ENCODE measurements at places on chromosomes 7 and 10. TPM values are rescaled to one million over a fixed set of nuclear protein-coding genes. Genes with fewer than 3 reads are reported as not detected.
A peak's percentile ranks its signal among the peaks of the same experiment; 100 is the strongest.

LIPM gene
- not detected for total RNA-seq

TTYH3 gene
- total RNA-seq = 51.7 TPM

C7orf33 gene
- not detected for total RNA-seq

CTAGE15 gene
- total RNA-seq = 0.95 TPM

TSPAN33 gene
- 9.5 TPM for total RNA-seq

NPY4R gene
- total RNA-seq = 1.1 TPM

HOXA7 gene
- total RNA-seq = 2.2 TPM

NAT16 gene
- total RNA-seq = not detected

DNAH11 gene
- 8.9 TPM for total RNA-seq

DNA sequence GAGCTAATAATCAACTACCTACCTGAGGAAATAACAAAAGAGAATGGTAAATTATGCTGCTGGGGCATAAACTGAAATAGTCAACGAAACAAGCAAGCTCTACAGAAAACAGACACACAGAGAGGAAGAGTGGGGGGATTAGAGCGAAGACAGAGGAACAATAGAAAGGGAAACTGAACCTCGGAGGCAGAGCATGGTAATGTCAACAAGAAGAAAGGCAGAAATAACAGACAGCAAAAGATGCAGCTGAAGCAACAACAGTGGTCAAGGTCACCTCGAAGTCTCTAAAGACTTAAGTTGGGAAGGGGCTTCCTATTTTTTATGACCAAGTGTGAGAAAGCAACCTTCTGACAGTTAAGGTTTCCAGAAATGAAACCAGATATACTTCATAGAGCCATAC is 177.0 kb downstream of the ZNF438 start:
- H3K36me3 ChIP-seq = peaks cover 4% of the 10 kb centered on the region
- H3K27ac ChIP-seq = no peak overlapping the region
- no peak overlapping the region for H3K4me3 ChIP-seq
- no peaks in the 10 kb centered on the region for H3K27me3 ChIP-seq

- no peak overlapping the region for H3K4me3 ChIP-seq
- no peaks in the 10 kb centered on the region for H3K36me3 ChIP-seq
- H3K27me3 ChIP-seq = no peaks in the 10 kb centered on the region
- DNase-seq = no peak
- no peaks in the 10 kb centered on the region for H3K4me1 ChIP-seq
- H3K27ac ChIP-seq = no peak overlapping the region
These were observed 24.7 kb downstream of the LSMEM1 start for GRCh38 chr7:112505495-112505894.

DNA sequence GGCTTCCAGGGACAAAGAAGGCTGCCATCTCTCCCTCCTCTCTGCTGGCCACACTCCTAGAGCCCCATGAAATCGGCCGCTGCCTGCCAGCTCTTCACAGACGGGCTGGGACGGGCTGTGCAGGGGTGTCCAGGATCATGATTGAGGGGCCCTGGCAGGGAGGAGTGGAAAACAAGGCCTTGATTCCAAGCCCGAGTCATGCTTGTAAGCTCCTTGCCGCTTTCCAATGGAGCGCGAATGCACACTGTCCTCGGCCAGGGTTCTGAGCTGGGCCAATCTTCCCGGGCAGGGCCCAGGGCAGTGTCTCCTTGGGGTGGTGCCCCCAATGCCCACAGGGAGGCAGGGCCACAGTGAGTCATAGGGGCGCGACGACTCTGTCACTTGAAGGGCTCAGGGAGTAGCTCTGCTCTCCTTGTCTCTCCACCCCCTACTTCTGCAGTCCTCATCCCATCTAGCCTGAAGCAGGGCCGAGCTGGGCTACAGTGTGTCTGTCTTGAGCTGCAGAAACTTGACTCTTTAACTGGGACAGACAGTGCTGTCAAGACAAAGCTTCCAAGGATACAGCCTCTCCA is 186.2 kb upstream of the SVIL start:
- peaks cover under 1% of the 10 kb centered on the region for H3K4me1 ChIP-seq
- H3K27me3 ChIP-seq = no peaks in the 10 kb centered on the region
- no peak for DNase-seq
- H3K36me3 ChIP-seq = no peaks in the 10 kb centered on the region
- H3K4me3 ChIP-seq = no peak overlapping the region

GRCh38 chr7:107661081-107661864 is 645 bp downstream of the SLC26A4 start:
- peaks cover 28% of the 10 kb centered on the region for H3K27me3 ChIP-seq
- DNase-seq = peak; percentile 74
- peaks cover 16% of the 10 kb centered on the region for H3K4me1 ChIP-seq
- no peaks in the 10 kb centered on the region for H3K36me3 ChIP-seq
- no peak overlapping the region for H3K27ac ChIP-seq

DNA sequence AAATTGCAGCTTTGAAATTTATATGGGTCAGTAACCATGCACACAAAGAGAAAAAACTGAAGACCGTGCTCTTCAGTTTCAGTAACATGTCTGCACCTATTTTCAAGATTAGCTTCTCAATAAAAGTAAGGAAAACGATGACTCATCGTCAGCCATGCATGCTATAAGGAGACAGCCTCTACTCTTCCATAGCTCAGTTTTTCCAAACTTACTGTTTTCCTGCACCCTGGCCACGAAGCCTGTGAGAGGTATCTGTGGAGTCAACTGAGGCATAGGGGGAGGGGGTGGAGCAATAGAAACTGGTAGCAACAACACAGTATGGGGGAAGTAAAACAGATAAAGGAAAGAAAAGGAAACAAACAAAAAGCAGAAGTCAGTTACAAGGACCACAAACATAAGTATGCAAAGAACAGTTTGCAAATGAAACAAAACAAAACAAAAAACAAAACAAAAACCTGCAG is 58.0 kb downstream of the PDSS1 start:
- no peak overlapping the region for H3K4me3 ChIP-seq
- H3K36me3 ChIP-seq = peaks cover 25% of the 10 kb centered on the region
- H3K27me3 ChIP-seq = no peaks in the 10 kb centered on the region

DNA sequence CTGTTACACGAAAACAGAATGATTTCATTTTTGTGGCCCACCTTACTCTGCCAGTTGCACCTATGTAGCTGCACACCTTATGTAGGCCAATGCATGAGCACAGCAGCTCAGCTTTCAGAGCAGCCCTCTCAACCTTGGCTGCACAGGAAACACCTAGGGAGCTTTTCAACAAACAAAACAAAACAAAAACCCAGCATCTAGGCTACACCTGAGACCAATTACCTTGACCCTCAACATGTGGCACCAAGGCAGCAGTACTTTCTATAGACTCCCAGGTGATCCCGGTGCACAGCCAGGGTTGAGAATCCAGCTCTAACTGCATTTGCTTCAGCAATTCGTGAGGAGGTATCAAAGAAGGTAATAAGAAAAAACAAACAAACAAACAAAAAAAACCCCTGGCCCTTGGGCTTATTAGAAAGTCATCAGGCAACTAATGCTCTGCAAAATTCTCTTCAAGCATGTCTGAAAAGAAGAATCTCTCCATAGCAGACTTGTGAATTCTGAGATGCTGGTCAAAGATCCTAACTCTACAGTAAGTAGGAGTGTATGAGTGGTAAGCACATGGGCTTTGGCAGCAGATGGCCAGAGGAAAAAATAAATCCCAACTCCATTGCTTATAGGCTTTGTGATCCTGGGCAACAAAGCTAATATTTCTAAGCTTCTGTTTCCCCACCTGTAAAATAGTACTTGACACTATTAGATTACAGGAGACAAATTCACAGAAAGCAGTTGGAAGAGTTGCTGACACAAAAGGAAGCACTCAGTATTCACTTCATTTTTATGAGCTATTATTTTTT is 113.4 kb upstream of the NOBOX start:
- H3K36me3 ChIP-seq = no peaks in the 10 kb centered on the region
- H3K27ac ChIP-seq = no peak overlapping the region
- H3K27me3 ChIP-seq = no peaks in the 10 kb centered on the region
- H3K4me3 ChIP-seq = no peak overlapping the region
- DNase-seq = no peak

DNA sequence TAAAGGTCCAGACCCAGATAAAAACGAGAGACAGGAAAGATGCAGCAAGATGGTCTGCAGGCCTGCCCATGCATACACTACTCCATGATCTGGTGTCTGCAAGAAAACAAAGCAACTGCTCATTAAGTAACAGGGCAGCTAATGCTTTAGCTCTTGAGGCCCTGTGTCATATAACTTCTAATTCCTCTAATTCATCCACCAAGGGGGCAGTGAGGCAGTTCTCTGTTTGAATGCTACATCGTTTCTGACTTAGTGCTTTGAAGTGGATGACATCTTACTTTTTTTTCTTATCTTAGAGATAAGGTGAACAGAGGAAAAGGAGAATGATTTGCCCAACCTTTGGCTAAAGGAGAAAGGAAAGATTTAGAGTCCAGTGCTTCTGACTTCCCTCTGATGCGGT is 619.7 kb downstream of the AUTS2 start:
- H3K4me3 ChIP-seq = no peak overlapping the region
- H3K36me3 ChIP-seq = no peaks in the 10 kb centered on the region
- H3K27me3 ChIP-seq = no peaks in the 10 kb centered on the region
- no peak for DNase-seq
- no peaks in the 10 kb centered on the region for H3K4me1 ChIP-seq

DNA sequence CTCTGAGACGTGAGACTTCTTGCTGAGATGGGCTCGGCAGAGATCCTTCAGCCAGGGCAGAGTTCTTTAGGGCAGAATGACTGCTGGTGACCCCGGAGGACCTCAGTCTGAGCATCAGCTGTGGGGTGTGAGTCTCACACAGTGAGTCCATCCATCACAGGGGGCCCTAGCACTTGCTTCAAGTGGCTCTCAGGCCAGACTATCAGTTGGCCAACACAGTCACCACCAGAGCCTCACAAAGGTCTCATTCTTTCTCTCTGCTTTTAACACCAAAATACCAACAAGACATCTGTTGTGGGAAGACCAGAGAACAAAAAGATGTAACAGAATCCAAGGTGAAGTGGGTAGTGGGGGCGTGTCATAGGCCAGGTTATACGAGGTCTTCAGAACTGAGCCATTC is 345.6 kb upstream of the NRP1 start:
- H3K36me3 ChIP-seq = no peaks in the 10 kb centered on the region
- no peak overlapping the region for H3K27ac ChIP-seq
- DNase-seq = no peak
- H3K4me1 ChIP-seq = peaks cover 9% of the 10 kb centered on the region

GRCh38 chr10:129210876-129211275 is 256.2 kb upstream of the MGMT start:
- no peak overlapping the region for H3K27ac ChIP-seq
- H3K4me3 ChIP-seq = no peak overlapping the region

DNA sequence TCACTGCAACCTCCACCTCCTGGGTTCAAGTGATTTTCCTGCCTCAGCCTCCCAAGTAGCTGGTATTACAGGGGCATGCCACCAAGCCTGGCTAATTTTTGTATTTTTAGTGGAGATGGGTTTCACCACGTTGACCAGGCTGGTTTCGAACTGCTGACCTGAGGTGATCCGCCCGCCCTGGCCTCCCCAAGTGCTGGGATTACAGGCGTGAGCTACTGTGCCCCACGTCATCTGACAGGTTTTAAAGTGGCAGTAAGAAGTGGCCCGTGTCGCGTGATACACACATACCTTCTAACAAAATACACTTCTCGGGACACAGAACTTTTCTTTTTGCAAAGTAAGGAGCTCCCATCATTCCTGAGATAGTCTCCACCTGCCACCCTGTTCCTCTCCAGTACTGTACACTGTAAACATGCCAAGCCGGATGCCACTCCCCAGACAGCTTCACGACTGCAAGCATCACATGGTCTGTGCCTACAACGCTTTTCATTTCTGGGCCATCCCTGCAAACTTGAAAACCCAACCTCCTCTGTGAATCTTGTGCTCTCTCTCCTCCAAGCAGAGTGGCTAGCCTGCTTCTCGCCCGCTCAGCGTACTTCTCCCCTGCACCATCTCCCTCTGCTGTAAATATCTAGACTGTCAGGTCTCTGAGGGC is 256.3 kb upstream of the KLF14 start:
- peak; percentile 71 for DNase-seq
- H3K36me3 ChIP-seq = peaks cover 29% of the 10 kb centered on the region
- H3K27ac ChIP-seq = peak overlapping the region; percentile 61
- H3K27me3 ChIP-seq = no peaks in the 10 kb centered on the region

GRCh38 chr10:71860243-71861029 is 9.4 kb upstream of the PSAP start:
- no peak overlapping the region for H3K4me3 ChIP-seq
- DNase-seq = peak; percentile 87
- H3K27ac ChIP-seq = peak overlapping the region; percentile 68
- peaks cover 20% of the 10 kb centered on the region for H3K4me1 ChIP-seq
- H3K36me3 ChIP-seq = no peaks in the 10 kb centered on the region
- H3K27me3 ChIP-seq = no peaks in the 10 kb centered on the region

- DNase-seq = no peak
- no peaks in the 10 kb centered on the region for H3K27me3 ChIP-seq
- no peak overlapping the region for H3K4me3 ChIP-seq
- no peaks in the 10 kb centered on the region for H3K36me3 ChIP-seq
- no peak overlapping the region for H3K27ac ChIP-seq
These were observed 192.7 kb upstream of the VWC2 start for GRCh38 chr7:49580761-49581160.

DNA sequence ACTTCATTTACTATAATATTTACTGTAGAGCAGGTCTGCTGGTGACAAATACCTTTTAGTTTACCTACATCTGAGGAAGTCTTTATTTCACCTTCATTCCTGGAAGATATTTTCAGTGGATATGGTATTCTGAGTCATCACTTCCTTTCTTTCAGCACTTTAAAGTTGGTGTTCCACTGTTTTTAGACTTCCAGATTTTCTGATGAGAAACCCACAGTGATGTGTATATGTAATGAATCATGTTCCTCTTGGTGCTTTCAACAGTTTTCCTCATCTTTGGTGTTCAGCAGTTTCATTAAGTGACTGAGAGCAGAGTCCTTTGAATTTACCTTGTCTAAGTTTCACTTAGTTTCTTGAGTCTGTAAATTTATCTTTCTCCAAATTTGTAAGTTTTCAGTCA is 36.4 kb downstream of the COPG2 start:
- H3K27ac ChIP-seq = no peak overlapping the region
- no peaks in the 10 kb centered on the region for H3K4me1 ChIP-seq
- no peak overlapping the region for H3K4me3 ChIP-seq
- DNase-seq = no peak

GRCh38 chr7:106551936-106552335 is 109.0 kb downstream of the CCDC71L start:
- no peaks in the 10 kb centered on the region for H3K4me1 ChIP-seq
- H3K27me3 ChIP-seq = no peaks in the 10 kb centered on the region
- no peak overlapping the region for H3K27ac ChIP-seq
- no peak overlapping the region for H3K4me3 ChIP-seq

DNA sequence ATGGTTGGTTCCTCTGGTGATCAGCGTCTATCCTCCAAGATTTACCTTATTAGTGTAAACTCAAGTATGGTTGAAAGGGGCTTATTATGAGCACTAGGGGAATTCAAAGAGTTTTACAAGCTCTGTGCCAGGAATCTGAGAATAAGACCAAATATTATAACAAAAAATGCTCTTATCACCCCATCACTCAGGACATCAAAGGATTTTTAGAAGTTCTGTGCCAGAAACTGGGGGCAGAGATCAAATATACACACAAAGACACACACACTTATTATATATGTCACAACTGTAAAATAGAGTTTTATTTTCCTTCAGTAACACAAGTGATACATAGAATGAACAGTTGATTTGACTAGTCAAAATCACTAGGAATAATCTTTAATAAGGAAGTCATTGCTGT is 89.3 kb downstream of the MLLT10 start:
- no peak for DNase-seq
- peaks cover 6% of the 10 kb centered on the region for H3K36me3 ChIP-seq
- no peaks in the 10 kb centered on the region for H3K27me3 ChIP-seq
- no peak overlapping the region for H3K27ac ChIP-seq
- no peak overlapping the region for H3K4me3 ChIP-seq

- H3K27ac ChIP-seq = no peak overlapping the region
- H3K36me3 ChIP-seq = no peaks in the 10 kb centered on the region
- H3K4me3 ChIP-seq = no peak overlapping the region
- no peaks in the 10 kb centered on the region for H3K27me3 ChIP-seq
- no peaks in the 10 kb centered on the region for H3K4me1 ChIP-seq
These were observed 65.1 kb upstream of the VSTM2A start for GRCh38 chr7:54477083-54477482.

All from lower lobe of right lung (tissue), 2 donors.